Calu3 (cell line): ENCODE measurements at places on chromosomes 4 and X.

DNA sequence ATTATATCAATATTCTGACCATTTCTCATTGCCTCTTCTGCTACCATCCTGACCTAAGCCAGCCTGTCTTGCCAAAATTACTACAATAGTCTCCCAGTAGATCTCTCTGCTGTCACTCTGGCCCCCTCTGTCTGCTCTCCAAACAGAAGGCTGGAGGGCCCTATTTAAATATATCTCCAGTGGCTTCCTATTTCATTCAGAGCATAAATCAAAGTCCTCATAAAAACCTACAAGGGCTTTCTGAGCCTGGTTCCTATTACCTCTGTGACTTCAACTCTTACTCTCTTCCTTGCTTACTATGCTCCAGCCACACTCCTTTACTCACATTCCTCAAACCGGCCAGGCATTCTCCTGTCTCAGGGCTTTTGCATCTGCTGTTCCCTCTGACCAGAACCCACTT, 19.0 kb downstream of the IGSF1 start:
- DNase-seq = no peak

DNA sequence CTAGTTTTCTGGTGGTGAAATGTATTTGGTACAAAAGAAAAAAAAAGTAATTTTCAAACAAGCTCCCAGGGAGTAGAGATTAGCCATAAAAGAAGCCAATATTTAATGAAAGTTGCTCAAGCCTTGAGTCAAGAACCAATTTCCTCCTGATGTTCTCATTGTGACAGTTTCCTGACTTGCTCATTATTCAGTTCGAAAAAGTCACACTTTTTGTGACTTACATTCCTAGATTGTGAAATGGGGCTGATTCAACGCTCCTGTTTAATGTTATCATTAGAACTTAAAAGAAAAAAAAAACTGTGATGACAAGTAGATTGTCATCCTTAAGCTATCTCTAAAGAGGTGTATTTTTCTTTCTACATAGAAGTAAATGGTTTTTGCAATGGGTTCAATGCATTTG, 122.6 kb upstream of the BMPR1B start:
- no peak for DNase-seq

DNA sequence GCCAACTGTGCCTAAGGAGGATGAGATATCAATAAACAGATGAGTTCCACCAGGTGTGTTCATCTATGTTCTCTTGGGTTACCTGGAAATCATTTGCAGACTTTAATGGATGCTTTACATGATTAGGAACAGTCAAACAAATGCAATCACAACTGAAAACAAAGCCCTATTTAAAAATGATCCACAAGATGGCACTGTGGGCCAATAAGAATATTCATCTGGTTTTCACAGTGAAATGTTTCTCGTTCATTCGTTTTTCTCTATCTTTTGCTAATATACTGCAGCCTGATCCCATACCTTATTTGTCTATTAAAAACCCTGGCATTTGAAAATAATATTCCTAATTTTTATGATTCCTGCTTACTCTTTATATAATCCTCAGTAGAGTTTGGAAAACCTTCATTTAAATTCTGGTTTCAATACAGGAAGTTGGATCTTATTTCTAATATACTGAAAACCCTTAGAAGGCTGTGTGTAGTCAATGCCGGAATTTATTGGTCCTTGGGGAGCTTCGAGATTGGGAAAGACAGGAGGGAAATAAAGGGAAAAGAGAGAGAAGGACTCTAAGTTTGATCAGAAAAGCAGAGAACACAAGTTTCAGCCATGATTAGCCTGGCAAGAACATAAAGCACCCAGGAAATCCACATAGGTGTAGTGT, 63.8 kb upstream of the TAPT1 start:
- DNase-seq = no peak

- DNase-seq = no peak
Measured at GRCh38 chr4:69534697-69535096, 39.0 kb upstream of the UGT2B4 start.

DNA sequence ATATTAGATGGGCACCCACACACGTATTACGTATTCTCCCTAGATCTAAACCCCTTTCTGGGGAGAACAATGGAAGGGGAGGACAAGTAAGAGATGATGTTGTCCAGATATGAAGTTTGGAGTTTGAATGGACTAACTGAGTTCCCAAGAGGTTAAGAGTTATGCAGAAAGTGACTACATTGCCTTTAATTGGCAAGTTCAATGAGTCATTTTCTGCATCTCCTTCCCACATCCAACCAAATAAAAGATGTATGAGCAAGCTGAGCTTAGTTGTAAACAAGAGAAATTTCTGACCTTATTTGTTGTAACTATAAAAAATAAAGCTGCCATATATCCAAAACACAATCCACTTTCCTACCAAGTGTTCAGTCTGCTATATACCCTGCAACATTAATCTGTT, 50.5 kb downstream of the TIGD2 start:
- DNase-seq = no peak

DNA sequence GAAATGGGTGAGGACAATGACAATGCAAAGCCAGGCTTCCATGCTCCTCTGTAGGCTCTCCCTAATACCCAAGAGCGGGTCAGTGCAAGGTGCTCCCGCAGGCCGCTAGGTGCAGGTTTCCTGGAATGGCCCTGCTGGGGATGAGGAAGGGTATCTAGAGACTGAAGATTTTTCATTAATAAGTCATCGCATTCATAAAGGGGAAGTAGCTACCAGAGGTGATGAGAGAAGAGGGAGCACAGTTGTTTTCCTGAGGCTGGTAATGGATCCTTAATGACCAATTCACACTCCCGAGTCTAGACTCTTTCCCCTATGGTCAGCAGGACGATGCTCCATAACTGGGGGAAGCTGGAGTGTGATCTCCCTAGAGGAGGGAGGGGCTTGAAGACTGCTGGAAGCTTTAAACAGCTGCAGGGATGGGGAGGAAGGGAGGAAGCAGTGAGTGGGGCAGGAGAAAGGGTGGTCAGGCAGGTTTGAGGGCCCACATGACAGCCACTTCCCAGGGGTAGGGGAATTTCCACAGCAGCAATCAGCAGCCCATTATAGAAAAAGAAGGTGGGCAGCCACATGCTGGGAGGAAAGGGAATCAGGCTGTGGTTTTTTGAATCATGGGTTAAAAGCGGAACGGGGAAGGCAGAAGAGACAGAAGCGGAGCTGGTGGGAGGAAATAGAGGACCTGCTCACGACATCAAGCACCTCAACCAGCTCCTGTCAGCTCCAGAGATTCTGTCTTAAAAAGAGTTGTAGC, 10.2 kb upstream of the ATP6AP2 start:
- no peak for DNase-seq

DNA sequence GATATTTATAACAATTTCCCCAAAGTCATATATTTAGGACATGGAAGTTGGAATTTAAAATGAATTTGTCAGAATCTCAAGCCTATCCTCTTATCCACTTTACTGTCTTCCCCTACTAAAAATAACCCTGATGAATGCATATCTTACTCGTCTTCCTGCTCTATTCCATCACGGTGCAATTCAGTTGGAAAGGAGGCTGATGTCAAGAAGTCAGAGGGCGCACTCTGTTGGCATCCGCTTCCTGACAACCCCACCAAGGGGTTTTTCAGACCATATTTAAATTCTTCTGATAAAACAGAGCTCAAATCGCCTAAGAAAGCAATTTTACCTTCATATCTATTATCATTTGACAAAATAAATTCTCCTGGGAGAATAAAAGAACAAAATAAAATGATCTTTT, 233.5 kb downstream of the ARHGAP24 start:
- no peak for DNase-seq

- no peak for DNase-seq
Measured at GRCh38 chr4:170476351-170476750, 386.6 kb upstream of the AADAT start.

GRCh38 chr4:10643600-10644425, 40.8 kb downstream of the CLNK start:
- no peak for DNase-seq

DNA sequence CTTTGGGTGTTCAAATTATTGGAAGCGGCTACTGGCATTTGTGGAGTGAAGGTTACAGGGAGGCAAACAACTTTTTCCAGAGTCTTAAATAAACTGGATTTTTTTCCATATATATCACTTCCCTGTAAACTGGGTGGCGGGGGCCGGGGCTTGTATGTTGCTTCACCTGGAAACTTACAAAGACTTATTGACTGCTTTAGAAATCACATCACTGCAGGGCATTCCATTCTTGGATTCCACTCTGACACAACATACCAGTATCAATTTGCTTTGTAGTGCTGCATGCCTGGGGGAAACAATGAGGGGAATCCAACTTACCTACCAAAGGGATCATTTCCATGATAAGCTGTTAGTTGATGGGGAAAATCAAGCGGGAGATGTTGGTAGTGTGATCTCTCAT, 21.7 kb upstream of the FAM156A start:
- no peak for DNase-seq

- DNase-seq = peak; percentile 50
Measured at GRCh38 chrX:9829308-9830267, 43.4 kb downstream of the SHROOM2 start.

DNA sequence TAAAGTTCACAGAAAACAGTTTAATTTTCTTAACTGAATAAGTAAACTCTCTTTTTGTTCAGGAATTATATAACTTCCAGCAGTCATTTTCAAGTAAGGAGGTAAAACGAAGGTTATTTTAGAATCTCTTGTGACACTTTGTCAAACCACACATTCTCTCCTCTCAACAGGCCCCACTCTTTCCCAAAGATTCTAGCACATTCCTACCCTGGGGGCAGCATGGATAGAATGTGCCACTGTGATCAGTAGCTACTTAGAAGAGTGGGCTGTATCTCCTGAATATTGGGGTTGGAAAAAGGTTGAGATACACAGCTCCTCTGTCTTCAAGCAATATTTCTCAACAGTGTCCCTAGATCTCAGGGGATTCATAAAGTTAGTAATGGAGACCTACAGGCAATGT, 157.6 kb downstream of the EMCN start:
- no peak for DNase-seq

- no peak for DNase-seq
Measured at GRCh38 chrX:37926700-37927099, 79.3 kb upstream of the DYNLT3 start.

DNA sequence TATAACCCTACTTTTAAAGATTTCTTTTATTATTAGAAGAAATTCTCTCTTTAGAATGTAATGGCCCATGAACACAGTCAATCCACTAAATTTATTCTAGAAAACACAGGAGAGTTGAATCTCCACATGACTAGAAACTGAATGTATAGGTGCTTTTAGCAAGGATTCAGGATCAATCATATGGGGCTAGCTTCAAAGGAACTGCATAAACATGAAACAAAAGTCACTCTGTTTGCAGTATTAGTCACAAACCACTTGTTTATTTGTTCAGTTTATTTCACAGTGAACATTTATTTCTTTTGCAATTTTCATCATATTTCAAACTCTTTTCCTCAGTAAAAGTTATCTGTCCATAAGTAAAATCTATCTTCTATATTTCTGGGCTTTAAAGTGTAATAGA, 1604.6 kb downstream of the PCDH18 start:
- DNase-seq = no peak

GRCh38 chr4:21898101-21898500, 50.5 kb downstream of the KCNIP4 start:
- DNase-seq = no peak

DNA sequence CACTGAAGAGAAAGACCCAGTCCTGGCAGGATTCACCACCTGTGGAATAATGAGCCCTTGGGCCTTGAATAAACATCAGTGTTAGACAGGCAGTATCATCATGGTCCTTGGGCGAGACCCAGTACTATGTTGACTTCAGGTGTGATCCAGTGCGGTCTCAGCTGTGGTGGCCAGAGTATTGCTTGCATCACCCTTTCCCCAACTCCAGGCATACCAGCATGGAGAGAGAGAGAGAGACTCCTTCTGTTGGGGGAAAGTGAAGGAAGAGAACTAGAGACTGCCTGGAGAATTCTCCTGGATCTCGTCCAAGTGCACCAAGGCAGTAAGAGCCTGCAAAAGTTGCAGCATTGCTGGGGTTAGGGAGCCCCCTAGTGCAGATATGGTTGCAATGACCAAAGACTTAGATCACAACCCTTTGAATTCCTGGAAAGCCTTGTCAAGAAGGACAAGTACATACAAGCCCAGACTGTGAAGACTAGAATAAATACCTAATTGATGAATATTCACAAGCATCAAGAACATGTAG, 61.1 kb upstream of the VAMP7 start:
- DNase-seq = peak; percentile 73

GRCh38 chr4:174377613-174378012, 93.9 kb downstream of the CEP44 start:
- DNase-seq = no peak

DNA sequence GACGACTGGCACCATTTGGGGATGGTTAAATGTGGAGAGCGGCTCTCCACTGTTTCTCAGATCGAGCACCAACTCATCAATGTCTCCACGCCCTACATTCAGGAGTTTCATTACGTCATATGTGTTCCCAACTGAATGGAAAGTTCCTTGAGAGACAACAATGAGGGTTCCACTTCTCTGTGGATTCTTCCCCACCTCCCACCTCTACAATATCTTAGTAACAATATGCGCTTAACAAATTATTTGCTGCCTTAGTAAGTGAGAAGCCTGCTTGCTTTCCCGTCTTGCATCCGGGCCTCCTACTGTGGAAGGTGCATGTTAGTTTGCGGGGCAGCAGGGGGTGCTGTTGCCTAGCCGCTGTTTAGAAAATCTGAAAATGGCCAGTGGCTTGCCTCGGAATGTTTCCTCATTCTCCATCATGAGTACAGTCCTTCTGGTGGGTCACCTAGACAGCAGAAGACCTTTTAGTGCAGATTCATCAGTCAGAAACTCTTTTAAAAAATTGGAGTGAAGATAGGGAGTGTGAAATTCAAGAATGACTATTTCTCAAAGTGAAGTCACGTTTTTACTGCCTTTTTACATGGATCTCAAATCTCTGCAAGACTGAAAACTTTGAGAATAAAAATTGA, 55.7 kb downstream of the PHOX2B start:
- peak; percentile 49 for DNase-seq

DNA sequence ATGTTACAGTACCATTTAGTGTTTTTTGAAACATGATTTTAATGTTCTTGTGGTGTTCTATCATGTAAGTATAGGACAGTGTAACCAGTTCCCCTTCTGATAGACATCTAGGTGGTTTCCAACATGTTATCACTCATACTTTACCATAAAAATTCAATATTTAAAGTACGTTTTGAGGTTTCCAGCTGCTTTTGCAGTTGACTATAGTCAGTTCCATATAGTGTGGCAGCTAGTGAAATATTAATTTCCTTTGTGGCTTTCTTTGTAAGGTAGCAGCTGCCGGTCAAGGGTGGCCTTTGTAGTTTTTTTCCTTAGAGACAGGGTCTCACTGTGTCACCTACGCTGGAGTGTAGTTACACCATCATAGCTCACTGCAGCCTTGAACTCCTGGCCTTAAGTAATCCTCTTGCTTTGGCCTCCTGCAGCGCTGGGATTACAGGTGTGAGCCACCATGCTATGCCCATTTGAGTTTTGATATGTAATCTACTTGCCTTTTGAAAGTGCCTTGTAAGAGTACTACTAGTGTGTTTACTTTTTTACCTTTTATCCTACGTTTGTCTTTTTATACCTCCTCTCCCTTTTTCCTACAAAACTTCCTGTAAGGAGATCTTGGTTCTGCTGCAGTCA, 63.0 kb downstream of the ARHGAP10 start:
- DNase-seq = no peak

DNA sequence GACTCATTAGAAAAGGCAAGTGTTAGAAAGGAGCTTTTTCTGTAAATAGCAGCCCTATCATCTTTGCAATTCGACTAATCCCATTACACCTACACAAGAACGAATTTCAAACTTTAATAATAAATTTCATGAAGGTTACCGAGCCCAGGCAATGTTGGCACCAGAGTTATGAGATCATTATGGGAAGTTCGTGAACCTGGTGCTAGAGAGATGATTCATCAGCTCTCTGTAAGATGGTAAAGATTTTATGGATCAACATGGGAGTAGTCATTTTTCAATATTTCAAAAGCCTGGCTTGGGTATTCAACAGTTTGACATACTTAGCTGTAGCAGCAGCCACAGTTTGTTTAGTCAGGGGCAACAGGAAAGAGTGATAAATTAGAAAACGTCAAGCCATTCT, 35.8 kb downstream of the AMELX start:
- no peak for DNase-seq
